MG63 (cell line): ENCODE measurements at places on chromosomes 1 and 21.

DNA sequence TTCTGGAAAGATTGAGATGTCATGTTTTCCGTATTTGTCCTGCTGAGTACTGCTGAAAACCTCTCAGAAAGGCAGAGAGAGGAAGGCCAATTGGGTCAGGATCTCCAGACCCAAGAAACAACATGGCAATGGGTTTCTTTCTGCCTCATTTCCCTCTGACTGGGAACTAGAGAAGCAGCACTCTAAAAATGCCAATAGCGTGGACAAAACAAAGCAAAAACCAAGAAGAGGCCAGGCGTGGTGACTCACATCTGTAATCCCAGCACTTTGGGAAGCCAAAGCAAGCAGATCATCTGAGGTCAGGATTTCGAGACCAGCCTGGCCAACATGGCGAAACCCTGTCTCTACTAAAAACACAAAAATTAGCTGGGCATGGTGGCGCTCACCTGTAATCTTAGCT lies 18.3 kb downstream of the TNFRSF9 start:
- peak; percentile 78 for DNase-seq

- no peak for DNase-seq
Observed at GRCh38 chr21:14991957-14992356, 72.8 kb downstream of the NRIP1 start.

DNA sequence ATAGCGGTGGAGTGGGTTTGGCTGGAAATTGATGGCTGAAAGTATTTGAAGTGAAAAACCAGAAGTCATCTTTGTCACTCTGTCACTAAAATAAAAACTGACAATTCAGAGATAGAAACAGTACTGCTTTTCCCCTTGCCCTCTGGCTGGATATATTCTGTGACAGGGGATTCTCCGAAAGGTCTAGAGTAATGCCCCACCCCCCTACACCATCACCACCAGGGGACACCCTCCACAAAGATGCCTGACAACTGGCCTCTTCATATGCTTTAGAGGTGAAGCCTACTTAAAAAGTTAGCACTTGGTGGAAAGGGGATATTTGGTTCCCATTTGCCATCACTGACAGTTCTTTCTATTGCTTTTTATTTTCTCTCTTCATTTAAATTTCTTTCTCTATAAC lies 73.5 kb downstream of the SGIP1 start:
- DNase-seq: no peak

DNA sequence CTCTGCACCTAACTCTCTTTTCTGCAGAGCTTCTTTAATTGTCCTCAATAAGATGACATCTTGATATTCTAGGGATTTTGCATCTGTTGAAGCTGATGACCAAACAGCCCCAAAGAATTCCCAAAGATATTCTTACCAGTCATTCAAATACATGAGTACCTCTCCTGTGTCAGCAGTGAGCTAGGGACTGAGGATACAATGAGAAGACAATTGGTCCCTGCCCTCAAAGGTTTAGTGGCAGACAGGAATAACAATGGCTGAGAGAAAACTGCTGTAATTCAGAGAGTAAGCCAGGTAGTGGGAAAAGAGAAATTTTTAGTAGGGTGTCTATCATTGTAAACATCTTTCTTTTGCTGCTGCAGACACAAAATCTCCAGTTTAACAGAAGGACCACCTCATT lies 5.9 kb downstream of the MCOLN3 start:
- no peak for DNase-seq

GRCh38 chr1:224767676-224768075 lies 151.6 kb downstream of the CNIH3 start:
- no peak for DNase-seq
